ENCODE measurements at places on chromosomes 5 and 9.
A peak's percentile ranks its signal among the peaks of the same experiment; 100 is the strongest.

- DNase-seq: no peak
Measured at GRCh38 chr9:133252301-133253020, 22.5 kb downstream of the ABO start.

- peak; percentile 78 for DNase-seq
Measured at GRCh38 chr5:143826951-143827444, 15.0 kb downstream of the HMHB1 start.

- DNase-seq: no peak
Measured at GRCh38 chr9:19409401-19410194, 789 bp downstream of the ACER2 start.

DNA sequence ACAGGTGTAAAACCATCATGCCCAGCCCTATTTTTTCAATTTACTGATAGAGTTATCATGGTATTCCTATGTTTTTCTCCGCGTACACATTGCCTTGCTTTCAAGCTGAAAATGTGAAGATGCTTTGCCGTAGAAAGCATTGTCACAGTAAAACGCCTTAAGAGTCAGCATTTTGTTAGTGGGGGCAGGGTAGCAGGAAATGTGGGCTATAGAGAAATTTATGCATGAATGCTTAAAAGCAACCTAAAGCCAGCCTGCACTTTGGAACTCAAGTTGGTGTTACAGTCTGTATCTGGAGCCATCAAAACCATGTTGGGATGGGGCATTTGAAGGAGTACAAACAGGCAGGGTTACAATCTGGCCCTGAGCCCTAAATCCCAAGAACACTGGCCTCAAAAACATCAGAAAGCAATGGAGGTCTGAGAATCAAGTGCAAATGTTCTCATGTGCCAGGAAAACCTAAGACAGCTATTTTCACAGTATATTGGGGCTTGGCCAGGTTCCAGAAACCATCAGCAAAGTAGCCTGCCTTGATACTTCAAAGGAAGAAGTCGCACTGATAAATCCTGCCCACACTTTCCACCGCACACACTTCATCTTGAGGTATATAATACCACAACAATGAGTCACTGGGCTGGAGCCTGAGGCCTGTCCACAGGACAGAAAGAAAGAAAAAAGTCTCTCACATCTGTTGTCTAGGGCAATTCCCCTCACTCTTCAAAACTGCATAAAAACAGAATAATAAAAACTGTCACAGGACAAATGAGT, 313.8 kb downstream of the ENC1 start:
- DNase-seq: peak; percentile 11

- no peak for DNase-seq
Measured at GRCh38 chr5:127517110-127517479, 345 bp upstream of the PRRC1 start.

GRCh38 chr9:126578029-126578428, 35.7 kb upstream of the LMX1B start:
- no peak for DNase-seq

DNA sequence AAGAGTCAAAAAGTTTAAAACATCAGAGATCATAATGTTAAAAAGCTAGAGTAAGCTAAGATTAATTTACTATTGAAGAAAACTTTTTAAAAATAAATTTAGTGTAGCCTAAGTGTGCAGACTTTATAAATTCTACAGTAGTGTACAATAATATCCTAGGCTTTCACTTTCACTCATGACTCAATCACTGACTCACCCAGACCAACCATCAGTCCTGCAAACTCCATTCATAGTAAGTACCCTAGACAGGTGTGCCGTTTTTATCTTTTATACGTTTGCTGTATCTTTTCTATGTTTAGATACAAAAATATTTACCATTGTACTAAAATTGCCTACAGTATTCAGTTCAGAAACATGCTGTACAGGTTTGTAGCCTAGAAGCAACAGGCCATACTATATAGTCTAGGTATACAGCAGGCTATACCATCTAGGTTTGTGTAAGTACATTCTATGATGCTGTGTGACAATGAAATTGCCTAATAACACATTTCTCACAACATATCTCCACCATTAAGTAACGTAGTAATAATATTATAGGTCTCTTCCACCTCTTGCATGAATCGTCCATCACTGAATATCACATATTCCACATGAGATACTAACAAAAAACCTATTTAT, 59.2 kb downstream of the MEGF9 start:
- DNase-seq: no peak

- DNase-seq: no peak
Measured at GRCh38 chr9:21395778-21396717, 10.8 kb upstream of the IFNA2 start.

GRCh38 chr5:142438573-142438972, 113.8 kb upstream of the SPRY4 start:
- DNase-seq: no peak

GRCh38 chr9:92350740-92351133, 25.0 kb downstream of the CENPP start:
- DNase-seq: no peak

- DNase-seq: no peak
Measured at GRCh38 chr9:19493876-19494275, 85.1 kb downstream of the ACER2 start.

Measured in AG09319 (cell line).